ENCODE measurements at places on chromosomes 4 and X.

- no peak for DNase-seq
Observed at GRCh38 chr4:24287096-24287495, 297.3 kb downstream of the DHX15 start.

DNA sequence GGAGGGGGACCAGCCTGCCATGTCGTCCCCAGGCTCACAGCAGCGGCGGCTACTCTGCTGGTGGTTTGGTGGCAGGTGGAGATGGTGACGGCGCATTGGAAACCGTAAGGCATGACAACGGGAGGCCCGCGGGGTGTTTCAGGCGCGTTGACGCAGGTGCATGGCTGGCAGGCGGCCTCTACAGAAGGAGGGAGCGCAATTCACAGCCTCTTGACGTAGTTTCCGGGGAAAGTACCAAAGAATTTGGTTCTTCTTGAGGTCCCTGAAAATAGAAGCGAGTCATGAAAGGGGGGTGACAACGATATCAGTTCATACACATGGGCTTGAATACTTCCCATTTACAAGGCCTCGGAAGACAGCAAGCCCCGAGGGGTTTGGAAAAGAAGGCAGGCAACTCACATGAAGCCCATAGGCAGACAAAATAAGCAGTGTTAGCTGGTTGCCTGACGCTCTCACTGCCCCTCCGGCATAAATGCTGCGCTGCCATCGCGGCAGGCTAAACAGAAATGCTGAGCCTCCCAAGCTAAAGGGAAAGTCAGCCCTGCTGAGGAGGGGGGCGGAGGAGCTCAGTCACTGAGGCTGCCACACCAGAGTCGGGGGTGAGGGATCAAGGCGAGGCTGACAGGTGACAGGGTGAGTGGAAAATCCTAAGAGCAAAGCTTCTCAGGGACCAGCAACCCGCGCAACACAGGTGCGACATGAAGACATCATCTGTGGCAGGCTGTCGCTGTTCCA is 52.3 kb upstream of the PDLIM3 start:
- no peak for DNase-seq

DNA sequence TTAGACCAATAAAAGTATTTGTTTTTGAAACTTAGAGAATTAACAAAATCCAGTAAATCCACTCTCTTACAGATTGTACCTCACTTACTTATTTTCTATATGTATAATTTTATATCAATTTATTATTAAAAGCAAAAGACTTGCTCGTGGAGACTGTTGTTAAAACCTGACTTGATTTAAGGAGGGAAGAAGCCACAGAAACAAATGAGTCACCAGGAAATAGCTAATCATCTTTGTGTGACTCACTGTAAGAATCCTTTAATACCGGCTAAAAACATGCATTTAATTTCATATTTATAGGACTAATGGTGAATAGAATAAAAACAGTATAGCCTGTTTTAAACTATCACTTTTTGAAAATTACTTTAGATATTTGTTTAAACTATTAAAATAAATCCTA is 29.9 kb upstream of the UBE2NL start:
- no peak for DNase-seq

- DNase-seq, result no peak
Observed at GRCh38 chr4:28357990-28358389, 1497.3 kb downstream of the STIM2 start.

GRCh38 chr4:37968747-37969146 is 8.5 kb downstream of the PTTG2 start:
- no peak for DNase-seq

- DNase-seq, result no peak
Observed at GRCh38 chrX:18871161-18871890, 112.6 kb downstream of the PHKA2 start.

GRCh38 chrX:65696613-65697012 is 29.2 kb downstream of the MSN start:
- DNase-seq, result no peak

GRCh38 chrX:15849555-15849954 is 5.1 kb downstream of the AP1S2 start:
- DNase-seq, result no peak

- DNase-seq, result no peak
Observed at GRCh38 chr4:186650401-186651180, 73.1 kb downstream of the FAT1 start.

- DNase-seq, result no peak
Observed at GRCh38 chrX:11462136-11462535, 168.9 kb downstream of the AMELX start.

DNA sequence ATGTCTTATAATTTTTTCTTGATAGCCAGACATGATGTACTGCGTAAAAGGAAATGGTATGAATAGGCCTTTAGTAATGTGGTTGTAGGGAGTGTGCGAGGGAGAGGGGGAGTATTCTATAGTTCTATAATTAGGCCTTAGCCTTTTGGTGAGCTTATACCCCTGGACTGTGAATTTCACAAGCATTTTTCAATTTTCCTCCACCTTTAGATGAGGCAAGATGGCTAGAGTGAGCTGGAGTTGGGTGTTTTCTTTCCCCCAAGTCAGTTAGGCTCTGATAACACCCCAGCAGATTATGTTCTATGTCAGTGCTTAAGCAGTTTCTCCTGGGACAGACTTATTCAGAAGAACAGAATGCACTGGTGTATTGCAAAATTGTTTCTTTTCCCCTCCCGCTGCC is 210.2 kb upstream of the NPY2R start:
- DNase-seq, result no peak

DNA sequence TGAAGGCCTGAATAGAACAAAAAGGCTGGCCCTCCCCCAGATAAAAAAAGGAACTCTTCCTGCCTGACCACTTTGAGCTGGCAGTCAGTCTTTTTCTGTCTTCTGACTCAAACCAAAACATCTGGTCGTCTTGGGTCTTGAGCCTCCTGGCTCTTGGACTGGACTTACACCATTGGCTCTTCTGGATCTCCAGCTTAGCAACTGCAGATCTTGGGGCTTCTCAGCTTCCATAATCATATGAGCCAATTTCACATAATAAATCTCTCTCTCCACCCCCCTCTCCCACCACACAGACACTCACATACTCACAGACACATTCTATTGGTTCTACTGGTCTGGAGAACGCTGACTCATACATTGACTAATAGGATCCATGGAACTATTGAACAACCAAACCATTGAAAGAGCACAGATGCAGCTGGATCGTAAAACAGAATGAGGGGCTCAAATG is 15.6 kb upstream of the CWH43 start:
- DNase-seq, result no peak

GRCh38 chrX:2192584-2193272 is 308.0 kb downstream of the DHRSX start:
- no peak for DNase-seq

GRCh38 chr4:114870987-114871386 is 242.4 kb downstream of the NDST4 start:
- no peak for DNase-seq

- DNase-seq, result no peak
Observed at GRCh38 chr4:73193155-73193554, 65.4 kb downstream of the ANKRD17 start.

GRCh38 chr4:170025523-170026252 is 507 bp downstream of the MFAP3L start:
- DNase-seq, result peak; percentile 38

GRCh38 chrX:79366873-79367749 is at the start of gene ITM2A:
Gene ITM2A, minus strand, starts transcription at chrX:79367334. Its CDS starts 119 bp downstream, at chrX:79367215.
- peak; percentile 17 for DNase-seq

- DNase-seq, result no peak
Observed at GRCh38 chrX:120795301-120795700, 80.4 kb downstream of the CT47B1 start.

DNA sequence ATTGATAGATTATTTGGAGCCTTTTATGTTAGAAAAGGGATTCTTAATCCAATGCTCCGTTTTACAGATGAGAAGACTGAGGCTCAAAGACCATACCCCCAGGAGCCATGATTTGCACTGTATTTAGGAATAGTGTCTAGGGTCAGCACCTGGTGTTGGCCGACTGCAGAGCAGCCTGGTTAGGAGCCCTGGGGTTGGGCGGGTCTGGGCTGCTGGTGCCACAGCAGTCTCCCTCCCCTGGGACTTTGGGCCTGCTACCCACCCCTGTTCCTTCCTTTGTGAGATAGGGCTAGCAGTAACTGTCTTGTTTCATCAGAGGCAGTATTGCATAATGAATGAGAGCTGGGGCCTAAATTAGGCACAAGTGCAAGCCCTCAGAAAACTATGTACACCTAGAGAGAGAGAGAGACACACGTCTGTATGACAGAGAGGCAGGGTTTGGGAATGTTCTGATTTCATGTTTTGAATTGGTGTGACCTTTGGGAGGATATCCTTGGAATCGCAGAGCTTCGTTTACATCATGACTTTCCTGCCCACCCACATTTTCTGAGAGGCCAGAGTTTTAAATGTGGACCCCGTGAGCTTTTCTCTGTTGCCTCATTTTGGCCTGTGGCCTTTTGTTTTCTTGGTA is 111.7 kb downstream of the PTTG2 start:
- no peak for DNase-seq

DNA sequence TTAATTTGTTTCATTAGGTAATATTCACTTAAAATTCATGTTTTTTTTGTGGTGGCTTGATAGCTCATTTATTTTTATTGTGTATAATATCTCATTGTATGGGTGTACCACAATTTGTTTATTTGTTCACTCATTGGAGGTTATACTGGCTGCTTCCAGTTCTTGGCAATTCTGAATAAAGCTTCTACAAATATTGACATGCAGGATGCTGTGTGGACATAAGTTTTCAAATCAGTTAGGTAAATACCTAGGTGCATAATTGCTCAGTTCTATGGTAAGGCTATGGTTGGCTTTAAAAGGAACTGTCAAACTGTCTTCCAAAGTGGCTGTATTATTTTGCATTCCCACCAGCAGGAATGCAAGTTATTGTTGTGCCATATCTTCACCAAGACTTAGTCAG is 504.5 kb upstream of the GALNTL6 start:
- no peak for DNase-seq

GRCh38 chr4:37439809-37440474 is 195.4 kb downstream of the NWD2 start:
- DNase-seq, result no peak

- no peak for DNase-seq
Observed at GRCh38 chr4:5478697-5479096, 229.7 kb downstream of the EVC2 start.

- DNase-seq, result no peak
Observed at GRCh38 chrX:24920769-24921168, 95.0 kb downstream of the ARX start.

DNA sequence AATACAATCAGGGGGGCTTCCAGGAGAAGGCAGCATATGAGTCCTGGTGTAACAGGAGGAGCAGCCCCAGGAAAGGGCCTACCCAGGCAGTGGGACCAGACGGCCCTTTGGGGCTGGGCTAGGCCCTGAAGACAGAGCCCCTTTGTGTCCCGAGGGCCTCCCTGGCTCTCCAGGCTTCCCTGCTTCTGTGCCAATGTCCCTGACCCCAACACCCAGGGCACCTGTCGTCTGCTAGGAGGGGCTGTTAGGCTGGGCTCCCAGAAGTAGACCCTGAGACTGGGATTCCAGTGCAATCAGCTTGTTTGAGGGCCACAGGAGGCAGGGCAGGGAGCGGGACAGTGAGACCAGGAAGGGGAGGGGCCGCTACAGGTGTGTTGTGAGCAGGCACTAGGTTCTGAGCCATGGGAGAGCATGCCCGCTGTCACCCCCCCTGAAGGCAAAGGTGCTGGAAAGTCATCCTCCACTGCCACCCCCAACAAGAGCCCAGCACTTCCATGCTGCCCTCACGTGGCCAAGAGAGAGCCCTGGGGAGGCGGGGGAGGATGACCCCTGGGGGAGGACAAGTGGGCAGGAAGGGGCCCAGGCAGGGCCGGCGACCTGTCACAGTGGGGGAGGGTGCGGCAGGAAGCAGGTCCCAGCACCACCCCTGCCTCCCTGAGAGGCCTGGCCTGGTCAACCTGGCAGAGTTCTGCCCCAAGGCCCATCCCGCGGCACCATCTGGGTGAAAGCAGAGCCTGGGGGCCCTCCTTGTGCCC is 64.8 kb downstream of the ADRA2C start:
- no peak for DNase-seq

- no peak for DNase-seq
Observed at GRCh38 chr4:99339172-99339571, 13.4 kb downstream of the ADH1C start.

DNA sequence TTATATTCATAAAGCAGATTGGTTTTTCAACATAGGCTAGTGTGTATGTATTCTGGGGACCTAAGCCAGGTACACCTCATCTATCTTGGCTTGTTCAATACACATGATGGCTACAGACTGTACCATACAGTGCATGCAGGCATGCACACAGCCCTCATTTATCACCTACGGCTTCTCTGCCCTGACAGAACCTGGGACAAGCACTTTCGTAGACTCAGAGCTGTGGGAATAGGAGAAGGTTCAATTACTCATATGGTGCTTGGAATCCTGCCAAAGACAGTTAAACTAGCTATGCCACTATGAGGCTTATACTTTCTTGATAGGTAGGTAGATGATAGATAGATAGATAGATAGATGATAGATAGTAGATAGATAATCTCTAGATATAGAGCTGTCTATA is 457.2 kb downstream of the GALNTL6 start:
- DNase-seq, result no peak

GRCh38 chr4:140757232-140757630 is 1.0 kb upstream of the TBC1D9 start:
- no peak for DNase-seq

GRCh38 chr4:138052806-138053632 is 189.1 kb downstream of the SLC7A11 start:
- DNase-seq, result no peak

DNA sequence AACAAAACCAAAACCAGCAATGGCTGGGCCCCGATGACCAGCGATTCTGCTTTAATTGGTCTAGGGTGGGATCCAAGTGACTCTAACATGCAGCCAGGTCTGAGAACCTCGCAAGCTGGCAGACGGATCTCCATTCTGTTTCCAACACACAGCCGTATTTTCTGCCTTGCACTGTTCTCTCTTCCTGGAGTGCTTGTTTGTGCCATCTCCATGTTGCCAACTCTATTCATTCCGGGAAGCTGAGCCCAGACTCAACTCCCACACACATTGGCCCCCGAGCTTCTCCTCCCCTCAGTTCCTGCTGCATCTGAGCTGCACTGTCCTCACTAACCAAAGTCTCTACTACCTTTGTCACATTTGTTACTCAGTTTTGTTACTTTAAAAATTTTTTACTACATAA is 35.6 kb downstream of the GEMIN8 start:
- DNase-seq, result no peak

GRCh38 chrX:55160685-55161552 is 59.2 kb upstream of the PAGE5 start:
- peak; percentile 60 for DNase-seq

- no peak for DNase-seq
Observed at GRCh38 chrX:153723351-153724251, 586 bp downstream of the BCAP31 start.

DNA sequence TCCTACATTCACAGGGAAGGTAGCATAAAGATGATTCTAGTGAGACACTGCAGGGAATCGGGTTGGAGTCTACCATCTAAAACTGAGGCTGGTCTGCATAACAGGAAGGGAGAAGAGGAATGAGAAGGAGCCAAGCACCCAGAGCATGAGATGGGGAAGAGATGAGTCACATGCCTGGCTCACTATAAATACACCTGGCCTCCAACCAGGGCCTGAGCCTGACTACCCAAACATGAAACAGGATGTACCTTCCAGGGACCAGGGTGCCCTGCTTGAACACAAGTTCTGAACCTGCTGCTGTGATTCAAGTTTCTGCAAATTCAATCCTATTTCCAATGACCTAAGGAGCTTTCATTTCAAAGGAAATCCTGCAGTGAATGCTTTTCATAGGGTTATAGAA is 24.9 kb downstream of the CD99L2 start:
- DNase-seq, result no peak
